Tongue (tissue), 3 donors: ENCODE measurements at places on chromosomes 4 and X. TPM values are rescaled to one million over a fixed set of nuclear protein-coding genes. Genes with fewer than 3 reads are reported as not detected.

DNA sequence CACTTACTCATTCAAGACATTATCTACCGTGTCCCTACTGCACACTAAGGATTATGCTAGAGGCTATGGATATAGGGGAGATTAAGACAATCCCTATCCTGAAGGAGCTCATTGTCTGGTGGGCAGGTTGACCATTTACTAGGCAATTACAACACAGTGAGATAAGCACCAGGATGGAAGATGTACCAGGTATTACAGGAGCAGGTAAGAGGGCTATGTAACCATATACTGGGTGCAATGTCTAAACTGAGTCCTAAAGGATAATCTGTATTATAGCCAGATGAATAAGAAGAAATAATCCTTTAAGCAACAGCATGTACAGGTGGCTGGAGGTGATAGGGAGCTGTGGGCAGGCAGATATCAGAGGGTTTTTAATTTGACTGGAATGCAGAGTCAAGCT lies 113.3 kb upstream of the TBC1D9 start:
- DNase-seq: no peak

GRCh38 chrX:30649859-30650258 lies 3.4 kb upstream of the GK start:
- DNase-seq: no peak

DNA sequence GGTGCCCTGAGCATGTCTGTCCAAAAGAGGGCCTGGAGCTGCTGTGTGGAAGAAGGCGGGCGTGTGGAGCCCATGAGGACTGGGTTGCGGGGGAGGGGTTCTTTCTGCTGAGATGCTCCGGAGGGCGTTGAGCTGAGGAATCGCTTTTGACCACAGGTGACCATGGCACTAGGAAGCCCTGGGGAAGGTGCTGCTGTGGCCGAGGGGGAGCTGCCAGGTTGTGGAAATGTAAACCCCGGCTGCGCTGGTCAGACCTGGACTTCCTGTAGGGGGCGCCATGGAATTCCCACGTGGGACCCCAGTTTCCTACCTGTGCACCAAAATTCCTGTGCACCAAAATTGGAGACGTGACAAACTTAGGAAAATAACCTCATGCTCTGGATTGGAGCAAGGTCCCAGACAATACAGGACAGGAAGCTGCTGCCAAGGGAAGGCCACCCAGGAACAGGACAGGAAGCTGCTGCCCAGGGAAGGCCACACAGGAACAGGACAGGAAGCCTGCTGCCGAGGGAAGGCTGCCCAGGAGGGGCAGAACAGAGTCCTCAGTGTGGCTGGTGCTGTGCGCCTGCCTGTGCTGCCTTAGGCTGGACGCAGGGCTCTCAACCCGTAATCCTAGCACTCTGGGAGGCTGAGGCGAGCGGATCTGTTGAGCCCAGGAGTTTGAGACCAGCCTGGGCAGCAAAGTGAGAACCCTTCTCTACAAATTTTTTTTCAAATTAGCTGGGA lies 28.4 kb upstream of the UVSSA start:
- DNase-seq: no peak

- no peak for DNase-seq
Observed at GRCh38 chr4:187908731-187909130, 86.8 kb upstream of the ZFP42 start.

DNA sequence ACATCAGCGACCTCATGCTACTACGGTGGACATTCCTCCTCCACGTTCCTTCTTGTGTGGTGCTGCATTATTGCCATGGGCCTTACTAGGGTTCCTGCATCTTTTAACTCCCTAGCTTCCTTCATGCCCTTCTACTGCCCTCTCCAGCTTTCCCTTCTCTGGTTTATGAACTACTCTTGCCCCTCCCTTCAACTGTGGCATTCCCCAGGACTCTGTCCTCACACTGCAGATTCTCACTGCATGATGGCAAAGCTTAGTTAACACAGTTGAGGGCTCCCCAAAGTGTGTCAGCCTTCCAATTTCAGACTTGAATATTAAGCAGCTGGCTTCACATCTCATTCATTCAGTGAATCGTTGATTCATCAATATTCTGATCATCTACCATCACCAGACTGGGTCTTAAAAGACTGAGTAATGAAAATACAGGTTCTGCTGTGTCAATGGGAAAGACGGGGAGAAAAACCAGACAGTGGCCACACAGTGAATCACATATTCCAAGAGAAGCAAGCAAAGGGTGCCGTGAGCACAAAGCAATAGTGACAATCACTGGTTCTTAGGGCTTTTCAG lies 53.0 kb downstream of the ZFX start:
- DNase-seq: no peak

DNA sequence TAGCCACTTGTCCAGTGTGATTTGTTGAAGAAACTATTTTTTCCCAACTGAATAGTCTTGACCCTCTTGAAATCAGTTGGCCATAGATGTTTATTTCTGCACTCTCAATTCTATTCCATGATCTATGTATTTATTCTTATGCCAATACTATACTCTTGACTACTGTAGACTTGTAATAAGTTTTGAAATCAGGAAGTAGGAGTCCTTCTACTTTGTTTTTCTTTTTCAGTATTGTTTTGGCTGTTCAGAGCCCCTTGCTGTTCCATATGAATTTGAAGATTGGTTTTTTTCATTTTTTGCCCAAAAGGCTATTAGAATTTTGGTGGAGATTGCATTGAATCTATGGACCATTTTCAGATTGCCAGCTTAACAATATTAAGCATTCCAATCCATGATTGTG lies 10.2 kb downstream of the SAP30 start:
- no peak for DNase-seq

DNA sequence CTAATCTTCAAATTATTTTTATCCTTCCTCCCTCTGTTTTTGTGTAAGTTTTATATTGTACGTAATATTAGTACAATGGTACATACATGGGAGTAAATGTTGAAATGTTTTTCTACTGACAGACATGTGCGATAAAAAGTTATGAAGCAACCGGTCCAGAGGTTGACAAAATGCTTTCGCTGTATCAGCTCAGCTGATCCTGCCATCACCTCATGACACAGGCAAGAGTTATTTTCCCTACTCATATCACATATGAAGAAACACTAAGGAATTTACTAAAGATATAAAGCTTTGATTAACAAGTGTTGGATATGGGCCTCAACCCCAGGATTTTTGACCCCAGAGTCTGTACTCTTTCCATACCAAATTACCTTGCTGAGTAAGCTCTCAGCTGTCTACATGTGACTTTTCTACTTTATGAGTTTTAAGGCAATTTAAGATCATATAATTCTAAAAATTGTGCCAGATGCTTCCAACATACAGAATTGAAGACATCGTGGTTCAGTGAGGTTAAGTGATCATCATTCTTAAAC lies 50.0 kb downstream of the CLCN5 start:
- DNase-seq: no peak

GRCh38 chrX:12548746-12549145 lies 242.5 kb upstream of the PRPS2 start:
- DNase-seq: peak; percentile 29

GRCh38 chr4:3035674-3036073 lies 38.7 kb downstream of the HTT-AS start:
- no peak for DNase-seq

DNA sequence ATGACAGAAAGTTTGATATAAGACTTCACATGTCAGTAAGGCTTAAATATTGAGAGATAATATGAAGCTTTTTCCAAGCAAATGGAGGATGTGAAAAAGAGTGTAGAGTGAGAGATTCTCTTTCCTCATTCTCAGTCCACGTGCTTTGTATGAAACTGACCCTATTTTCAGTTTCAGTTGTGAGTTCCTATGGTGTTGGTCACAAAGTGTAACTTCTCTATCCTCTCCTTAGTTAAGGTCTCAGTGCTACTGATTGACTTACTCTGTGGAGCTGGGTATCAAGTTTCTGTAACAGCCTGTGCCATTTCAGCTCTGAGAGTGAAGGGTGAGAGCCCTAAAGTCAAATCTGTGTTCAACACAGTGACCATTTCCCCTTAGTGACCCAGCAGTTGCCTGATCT lies 277.2 kb downstream of the EPHA5 start:
- no peak for DNase-seq

DNA sequence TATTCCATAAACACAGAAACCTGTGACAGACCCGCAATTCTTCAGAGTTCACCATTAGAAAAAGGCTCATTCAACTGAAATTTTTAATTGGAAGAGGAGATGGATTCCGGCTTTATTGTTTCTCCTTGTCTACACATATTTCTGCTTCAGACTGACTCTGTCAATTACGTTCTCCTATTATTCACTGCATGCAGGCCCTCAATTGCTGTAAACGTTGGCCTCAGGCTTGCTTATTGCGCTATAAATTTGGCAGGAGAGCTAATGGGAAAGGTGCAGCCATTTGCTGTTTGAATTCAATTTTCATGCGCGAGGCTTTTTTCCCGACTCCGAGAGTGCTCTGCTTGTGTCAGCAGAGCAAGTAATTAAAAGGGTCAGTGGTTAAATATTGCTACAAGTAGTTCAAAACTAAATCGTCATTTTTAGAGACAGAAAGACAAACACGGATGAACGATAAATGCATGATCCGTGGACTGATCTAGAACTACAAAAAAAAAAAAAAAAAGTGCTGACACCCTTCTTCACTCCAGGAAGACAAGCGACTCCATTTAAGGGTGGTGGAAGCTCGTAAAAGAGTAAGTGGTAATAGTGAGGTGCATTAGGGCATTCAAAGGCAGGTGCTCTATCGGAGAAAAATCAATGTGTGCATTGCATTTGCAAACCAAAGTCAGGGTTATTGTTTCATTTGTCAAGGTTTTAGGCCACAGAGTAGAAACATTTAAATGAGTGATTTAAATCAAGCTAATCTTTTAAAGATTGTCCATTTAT lies 841.6 kb upstream of the FRG1 start:
- no peak for DNase-seq

- no peak for DNase-seq
Observed at GRCh38 chr4:59537246-59537886, 1662.8 kb upstream of the ADGRL3 start.

DNA sequence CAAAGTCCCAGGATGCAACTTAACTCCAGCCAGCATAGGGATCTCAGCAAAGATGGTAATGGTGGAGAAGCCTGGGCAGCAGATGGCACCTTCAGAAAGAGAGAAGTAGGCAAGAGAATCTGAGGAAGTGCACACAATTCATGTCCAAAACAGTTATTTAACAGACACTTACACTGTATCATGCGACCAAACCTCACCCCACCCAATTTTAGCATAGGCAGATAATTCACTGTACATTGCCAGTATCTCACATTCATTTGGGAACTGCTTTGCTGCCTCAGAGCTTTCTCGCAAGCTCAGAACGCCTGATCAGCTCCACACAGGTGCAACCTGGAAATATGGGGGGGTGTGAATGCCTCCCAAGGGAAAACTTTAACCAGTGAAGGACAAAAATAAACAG lies 143.0 kb upstream of the MAOA start:
- no peak for DNase-seq

DNA sequence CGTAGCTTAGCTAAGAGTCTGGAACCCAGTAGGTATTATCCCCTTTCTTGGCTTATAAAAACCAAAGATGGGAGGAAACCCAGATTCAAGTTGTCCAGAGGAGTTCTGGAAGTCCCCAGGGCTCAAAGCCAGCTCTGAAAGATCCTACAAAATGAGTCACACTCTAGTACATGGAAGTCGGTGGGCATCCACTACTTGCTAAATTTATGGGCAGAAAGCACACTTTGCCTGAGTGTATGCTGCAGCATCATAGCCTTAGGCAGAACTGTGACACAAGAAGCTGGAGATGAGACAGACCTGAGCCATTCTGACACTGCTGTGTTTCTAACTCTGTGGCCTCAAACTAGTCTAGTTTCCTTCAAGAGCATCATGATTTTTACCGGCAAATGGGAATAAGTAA lies 429.3 kb downstream of the AFF2 start:
- DNase-seq: no peak

DNA sequence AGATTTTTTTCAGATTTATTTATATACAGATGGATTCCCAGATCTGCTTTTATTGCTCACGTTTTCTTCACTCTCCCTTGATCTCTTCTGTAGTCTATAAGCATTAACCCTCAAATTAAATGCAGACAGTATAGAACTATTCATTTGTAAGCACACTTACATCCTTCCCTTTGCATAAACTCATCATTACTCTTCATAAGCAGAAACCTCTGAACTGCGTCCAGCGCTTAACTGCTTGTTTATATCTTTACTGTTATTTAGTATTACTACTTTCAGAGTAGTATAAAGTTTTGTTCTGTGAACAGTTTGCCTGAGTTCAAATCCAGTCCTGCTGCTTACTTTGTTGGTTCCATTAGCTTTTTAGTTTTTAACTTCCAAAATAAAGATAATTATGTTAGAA lies 132.9 kb downstream of the STIM2 start:
- DNase-seq: no peak

DNA sequence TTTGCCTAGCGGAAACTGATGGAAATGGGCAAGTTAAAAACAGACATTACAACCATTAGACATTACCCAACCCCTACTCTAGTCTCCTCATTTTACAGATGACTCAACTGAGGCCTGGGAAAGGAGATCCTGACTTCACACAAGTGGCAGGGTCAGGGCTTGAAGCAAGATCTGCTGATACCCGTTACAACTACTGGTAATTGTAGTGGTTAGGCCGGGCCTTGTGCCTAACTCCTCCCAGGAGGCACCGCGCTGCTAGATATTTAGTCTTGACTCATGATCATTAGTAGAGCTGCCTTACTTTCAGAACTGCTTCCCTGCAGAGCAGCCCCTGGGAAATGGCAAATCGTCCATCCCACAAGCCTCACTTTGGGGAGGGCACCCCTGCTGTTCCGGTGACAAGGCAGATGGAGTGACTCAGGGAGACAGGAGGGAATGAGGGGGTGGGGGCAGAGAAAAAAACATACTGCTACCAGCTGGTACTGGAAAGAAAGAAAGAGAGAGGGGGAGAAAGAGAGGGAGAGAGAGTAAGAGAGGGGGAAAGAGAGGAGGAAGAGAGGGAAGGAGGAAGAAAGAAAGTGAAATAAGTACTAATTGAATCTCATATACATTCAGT lies 12.2 kb downstream of the ARHGEF6 start:
- DNase-seq: peak; percentile 38

GRCh38 chr4:29559286-29559685 lies 1160.9 kb upstream of the PCDH7 start:
- DNase-seq: no peak

- DNase-seq: no peak
Observed at GRCh38 chrX:154040307-154040756, 20.6 kb upstream of the IRAK1 start.

GRCh38 chr4:96347582-96347981 lies 507.7 kb downstream of the PDHA2 start:
- no peak for DNase-seq

DNA sequence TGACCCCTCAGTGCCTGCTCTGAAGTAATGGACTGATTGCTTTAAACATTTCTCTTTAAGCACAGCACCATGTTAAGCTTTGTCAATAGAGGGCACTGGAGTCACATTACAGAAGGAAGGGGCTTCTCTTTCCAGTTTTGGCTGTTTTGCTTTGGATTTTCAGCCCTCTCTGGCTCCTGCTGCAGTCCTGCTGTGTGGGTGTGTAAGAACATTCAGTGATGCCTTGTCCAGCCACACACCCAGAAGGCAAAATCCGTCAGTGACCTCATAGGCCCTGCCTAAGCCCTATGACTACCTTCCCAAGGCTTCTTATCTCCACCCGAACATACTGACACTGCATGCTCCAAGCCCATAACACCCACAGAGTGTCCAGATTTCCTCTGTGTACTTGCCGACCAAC lies 215.3 kb upstream of the CTSO start:
- peak; percentile 83 for DNase-seq

DOK7 gene
- total RNA-seq: 30.9 TPM

AFP gene
- not detected for total RNA-seq

PSAPL1 gene
- total RNA-seq: 0.51 TPM

TSC22D3 gene
- total RNA-seq: 144 TPM

HPSE gene
- 1.0 TPM for total RNA-seq

GUCY1A1 gene
- total RNA-seq: 47.1 TPM

HMGB3 gene
- 16.6 TPM for total RNA-seq

NAP1L5 gene
- total RNA-seq: 8.6 TPM

MYL5 gene
- 443 TPM for total RNA-seq
